ENCODE measurements at places on chromosomes 11 and 22.
A peak's percentile ranks its signal among the peaks of the same experiment; 100 is the strongest.

DNA sequence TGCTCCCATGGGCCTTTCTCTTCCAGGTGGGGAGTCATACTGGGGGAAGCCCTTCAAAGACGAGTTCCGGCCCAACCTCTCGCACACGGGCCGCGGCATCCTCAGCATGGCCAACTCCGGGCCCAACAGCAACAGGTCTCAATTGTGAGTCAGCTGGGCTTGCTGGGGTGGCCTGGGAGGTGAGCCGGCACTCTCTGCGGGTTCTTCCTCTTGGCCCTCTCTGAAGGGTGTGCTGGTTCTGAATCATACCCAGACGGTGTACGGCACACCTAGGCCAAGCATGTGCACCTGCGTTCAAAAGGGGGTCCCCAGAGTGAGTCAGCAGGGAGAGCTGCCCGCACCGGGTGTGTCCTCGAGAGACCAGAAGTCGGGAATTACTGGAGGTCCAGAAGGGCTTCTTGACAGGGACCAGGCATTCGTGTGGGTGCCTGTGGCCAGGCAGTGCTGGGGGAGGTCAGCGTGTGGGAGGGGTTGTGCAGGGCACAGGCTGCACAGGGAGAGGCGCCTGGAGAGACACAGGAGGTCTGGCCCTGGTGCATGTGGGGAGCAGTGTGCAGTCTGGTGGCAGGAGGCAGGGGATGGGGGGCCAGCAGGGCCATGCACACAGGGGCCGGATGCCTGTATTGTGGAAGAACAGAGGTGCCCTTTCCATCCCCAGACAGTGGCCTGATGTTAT is 23.0 kb downstream of the PPIL2 start:
- DNase-seq, result no peak

- no peak for DNase-seq
Measured at GRCh38 chr11:77598195-77598594, 8.4 kb downstream of the AQP11 start.

GRCh38 chr11:102589047-102589459 is 36.1 kb downstream of the MMP20 start:
- peak; percentile 19 for DNase-seq

DNA sequence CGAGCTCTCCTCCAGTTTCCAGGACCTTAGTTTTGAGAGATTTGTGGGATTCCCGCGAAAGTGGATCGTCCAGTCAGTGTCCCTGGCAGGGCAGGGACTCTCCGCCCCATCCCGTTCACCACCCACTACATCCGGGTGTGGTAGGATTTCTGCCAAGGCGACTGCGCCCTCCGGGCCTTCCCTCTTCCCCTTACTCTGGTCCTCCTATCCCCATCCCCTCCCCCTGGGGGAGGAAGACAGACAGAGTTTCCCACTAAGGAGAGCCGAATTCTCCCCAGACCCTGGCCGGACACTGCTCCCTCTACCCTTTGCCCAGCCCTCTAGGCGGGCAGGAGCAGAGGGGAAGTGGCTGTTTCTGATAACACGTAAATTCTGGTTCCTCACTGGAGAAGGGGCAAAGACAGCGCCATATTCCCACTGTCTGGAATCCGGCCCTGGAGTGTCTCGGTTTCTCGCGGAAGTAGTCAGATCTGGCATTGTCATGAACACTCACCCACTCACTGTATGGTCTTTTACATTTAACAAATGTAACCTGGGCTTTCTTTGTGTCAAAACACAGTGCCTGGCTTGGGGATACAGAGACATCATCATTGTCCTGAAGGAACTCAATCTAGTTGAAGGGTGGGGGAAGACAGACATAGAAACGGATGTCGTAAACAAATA is 1.1 kb upstream of the NECTIN1 start:
- DNase-seq, result no peak

- DNase-seq, result no peak
Measured at GRCh38 chr11:67272327-67273259, 6.3 kb downstream of the GRK2 start.
